ENCODE measurements at places on chromosomes 6 and 20. TPM values are rescaled to one million over a fixed set of nuclear protein-coding genes. Genes with fewer than 3 reads are reported as not detected.

- DNase-seq, result peak; percentile 63
Measured at GRCh38 chr6:22612236-22612635, 42.9 kb downstream of the HDGFL1 start.

DNA sequence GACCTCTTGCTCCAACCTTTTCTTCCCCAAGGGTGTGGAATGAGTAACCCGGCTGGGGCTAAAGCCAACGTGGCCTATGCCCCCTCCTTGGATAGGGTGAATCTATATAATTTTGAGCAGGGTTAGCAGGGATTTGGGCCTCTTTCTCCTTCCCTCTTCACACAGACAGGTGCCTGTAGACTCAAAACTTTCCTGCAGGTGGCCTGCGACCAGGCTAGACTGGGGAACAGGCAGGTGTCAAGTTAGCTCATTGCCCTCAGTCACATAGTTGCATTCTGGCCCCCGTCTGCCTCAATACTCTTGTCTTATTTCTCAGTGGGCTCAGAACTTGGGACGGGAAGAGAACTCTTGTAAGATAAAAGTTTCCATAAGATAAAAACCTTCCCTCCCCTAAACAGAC, 243.0 kb downstream of the ATXN1 start:
- no peak for DNase-seq

DNA sequence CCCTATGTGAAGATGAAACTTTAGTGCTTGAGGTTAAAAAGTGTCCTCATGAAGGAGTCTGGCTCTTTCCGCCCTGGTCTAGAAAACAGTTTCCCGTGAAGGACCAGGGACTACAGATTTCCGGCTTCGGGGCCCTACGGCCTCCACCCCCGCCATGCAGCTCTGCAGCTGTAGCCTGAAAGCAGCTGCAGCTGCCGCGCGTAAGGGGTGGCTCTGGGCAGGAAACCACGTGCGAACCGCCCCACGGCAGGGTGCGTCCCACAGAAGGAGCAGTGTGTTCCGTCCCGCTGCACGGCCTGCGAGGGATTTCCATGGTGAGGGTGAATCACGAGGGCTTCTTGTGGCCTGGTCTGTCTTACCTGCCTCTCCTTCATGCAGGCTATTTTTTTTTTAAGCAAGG, 117.0 kb downstream of the ERMARD start:
- DNase-seq, result no peak

SPTLC3 gene
- 2.2 TPM for total RNA-seq

PROKR2 gene
- not detected for total RNA-seq
